ENCODE measurements at places on chromosomes 4 and X.

DNA sequence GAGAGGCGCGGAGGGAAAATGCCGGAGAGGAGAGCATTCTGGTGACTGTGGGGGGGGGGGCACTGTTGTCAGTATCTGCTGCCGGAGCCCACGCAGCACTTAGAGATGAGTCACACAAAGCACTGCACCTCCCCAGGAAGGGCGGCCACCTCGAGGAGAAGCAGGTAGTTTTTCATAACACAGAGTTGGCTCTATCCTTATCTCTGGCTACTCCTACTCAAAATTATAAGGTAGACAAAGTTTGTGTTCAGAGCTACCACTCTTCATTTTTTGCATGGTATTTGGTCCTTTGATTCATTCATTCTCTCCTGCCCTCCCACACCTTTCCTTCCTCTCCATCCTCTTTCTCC, 76.2 kb upstream of the SCOC start:
- DNase-seq, result peak; percentile 60

GRCh38 chrX:42664680-42665079, 113.3 kb downstream of the PPP1R2C start:
- no peak for DNase-seq

DNA sequence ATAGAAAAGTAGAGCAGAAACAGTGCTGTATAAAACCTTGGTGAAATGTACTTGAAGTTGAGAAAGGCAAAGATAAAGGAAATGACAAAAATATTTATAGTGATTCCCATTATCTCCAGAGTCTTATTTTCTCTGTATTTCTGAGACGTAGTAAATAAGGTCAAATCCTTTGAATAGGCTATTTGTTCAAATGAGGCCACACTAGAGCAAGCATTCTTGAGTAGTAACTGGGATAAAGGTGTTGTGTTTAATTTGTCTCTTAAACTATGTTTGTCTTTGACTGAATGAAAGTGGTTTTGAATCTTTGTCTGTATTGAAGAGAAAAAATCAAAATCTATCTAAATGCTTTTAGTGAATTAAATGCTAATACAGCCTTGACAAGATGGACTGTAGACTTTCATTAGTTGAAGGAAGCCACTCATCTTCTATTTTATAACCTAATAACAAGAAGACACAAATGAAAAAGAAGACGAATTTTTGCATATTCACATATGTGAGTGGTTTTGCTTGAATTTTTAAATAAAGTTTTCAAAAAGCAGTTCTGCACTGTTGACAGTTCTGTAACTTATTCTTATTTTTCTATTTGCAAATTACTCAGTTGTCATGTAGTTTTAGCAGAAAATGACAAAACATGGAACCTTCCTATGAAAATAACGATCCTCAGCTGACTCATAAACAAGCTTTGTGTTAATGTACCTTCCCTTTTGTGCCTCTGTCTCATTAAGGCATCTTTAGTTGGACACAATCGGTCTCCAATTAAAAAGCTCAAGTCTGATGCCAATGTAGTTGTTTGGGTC, 94.8 kb upstream of the PCDH18 start:
- DNase-seq, result no peak

DNA sequence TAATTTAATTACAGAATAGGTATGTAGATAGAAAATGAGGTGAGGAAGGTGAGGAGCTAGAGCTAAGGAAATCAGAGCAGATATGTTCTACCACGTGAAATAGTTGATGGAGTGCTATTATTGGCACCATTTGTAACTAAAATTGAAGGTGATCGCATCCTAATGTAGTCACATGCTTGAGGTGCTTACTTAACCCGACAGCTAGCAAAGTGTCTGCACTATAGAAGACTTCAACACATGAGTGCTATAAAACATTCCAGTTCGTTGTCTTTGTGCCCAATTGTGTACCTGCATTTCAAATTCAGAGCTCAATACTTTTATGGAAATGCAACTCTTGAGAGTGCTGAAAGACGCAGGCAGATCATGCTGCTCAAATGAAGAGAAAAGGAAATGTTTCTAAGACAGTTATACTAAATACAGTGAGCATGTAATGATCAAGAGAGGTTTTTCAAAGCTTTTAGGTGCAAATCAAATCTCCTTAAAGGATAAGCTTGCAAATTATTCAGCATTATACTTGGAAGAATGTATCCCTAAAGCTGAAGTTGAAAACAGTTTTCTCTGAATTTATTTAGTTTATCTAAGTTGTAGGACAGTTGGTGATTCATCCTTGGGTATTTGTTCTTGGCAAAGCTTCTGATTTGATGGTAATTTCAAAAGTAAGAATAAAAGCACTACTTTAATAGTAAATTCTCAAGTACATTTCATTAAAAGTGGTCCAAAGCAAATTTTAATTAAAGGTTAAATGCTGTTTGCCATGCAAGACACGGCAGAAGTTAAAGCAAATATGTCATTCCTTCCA, 223.9 kb upstream of the EPHA5 start:
- no peak for DNase-seq

DNA sequence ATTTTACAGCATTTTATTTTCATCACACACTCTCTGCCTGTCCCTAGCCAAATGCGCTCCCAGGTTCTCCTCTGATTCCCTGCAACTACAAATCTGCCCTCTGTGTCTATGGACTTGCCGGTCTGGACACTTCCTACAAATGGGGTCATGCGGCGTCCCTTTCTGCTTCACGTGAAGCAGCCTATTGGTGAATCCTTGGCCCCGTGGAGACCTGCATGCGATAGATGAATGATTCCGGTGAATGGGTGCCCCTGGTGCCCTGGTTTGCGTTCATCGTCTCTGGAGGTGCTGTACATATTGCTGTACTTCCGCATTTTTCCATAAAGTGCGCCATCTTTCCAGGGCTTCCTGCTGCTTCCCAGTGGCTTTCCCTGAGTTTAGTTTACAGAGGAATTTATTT, 27.5 kb upstream of the CLCN4 start:
- no peak for DNase-seq

DNA sequence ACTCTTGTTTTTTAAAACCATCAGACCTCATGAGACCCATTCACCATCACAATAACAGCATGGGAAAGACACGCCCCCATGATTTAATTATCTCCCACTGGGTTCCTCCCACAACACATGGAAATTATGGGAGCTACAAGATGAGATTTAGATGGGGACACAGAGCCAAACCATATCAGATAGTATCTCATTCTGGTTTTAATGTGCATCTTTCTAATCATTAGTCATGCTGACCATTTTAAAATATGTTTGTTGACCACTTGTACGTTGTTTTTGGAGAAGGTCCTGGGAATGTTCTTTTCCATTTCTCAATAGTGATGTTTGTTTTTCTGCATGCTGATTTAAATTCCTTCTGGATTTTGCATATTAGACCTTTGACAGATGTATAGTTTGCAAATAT, 119.0 kb downstream of the RTL3 start:
- DNase-seq, result no peak

DNA sequence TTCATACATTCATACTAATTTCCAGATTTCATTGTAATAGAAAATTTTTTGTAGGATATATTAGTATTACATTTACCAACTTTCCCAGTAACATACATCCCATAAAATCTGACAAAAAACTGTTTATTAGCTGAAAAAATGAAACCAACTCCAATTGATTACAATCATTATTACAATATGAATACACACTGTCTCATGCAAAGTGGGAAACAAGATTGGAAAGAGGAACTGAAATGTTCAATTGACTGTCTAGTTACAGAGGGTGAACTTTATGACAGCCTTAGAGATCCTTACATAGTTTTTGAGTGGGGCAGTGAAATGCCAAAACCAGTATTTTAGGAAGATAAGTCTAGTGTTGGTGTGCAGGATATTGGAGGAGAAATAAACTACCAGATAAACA, 2.3 kb upstream of the AMBN start:
- DNase-seq, result no peak

DNA sequence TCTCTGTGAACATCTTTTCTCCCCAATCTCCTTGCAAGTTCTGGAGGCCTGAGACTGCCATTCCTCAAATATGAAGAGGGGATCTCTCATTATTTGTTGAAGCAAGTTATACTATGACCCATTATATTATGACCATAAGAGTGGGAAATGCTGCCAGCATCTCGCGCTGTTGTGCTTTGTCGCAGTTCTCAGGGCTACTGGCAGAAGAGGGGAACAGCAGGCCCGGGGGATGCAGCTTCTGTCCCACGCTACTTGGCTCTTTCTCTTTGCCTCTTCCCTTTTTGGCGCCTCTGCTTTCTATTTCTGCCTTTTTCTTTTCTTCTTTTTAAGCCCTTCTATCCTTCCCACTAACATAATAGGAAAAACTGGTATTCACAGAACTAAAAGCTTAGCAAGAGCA, 64.2 kb downstream of the GEMIN8 start:
- no peak for DNase-seq

DNA sequence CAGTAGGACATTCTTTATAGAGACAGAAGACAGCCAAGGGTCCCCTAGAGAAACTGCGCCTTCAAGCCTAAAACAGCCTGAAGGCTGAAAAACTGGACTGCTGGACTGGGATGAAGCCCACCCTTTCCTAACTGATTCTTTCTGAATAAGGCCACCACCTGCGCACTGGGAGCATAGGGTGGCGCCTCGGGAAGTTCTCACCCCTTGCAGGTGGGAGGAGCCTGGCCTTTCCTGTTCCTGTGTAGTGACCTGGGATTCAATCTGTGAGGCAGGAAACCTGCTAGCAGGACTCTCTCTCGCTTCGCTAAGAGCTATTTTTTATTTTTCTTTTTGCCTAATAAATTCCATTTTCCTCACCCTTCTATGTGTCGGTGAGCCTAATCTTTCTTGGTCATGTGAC, 61.8 kb upstream of the KLHL13 start:
- DNase-seq, result no peak

- peak; percentile 51 for DNase-seq
These were observed 11.7 kb downstream of the OTUD5 start for GRCh38 chrX:48945517-48946348.

- DNase-seq, result no peak
These were observed 5.8 kb upstream of the CCNG2 start for GRCh38 chr4:77151241-77151640.

- no peak for DNase-seq
These were observed 6.6 kb downstream of the FBXL5 start for GRCh38 chr4:15648600-15648999.

- DNase-seq, result no peak
These were observed 184.1 kb downstream of the MID1IP1 start for GRCh38 chrX:38985375-38985774.

GRCh38 chr4:15521442-15522039, 51.9 kb downstream of the CC2D2A start:
- no peak for DNase-seq

DNA sequence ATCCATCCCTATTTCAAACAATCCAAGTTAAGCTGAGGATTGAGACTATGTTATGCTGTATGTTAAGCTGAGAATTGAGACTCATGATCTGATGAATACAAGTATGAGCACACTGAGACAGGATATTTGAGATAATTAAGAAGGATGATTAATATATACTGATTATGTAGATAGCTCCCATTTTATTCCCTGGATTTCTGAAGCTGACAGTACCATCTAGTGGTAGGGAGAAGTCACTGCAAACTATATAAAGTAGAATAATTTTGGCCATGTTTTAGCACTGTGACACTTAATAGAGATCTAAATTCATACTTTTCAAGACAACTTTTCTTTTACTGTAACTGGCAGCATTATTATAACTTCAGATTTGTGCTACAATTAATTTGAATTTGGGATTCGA, 63.8 kb upstream of the HPRT1 start:
- peak; percentile 29 for DNase-seq

DNA sequence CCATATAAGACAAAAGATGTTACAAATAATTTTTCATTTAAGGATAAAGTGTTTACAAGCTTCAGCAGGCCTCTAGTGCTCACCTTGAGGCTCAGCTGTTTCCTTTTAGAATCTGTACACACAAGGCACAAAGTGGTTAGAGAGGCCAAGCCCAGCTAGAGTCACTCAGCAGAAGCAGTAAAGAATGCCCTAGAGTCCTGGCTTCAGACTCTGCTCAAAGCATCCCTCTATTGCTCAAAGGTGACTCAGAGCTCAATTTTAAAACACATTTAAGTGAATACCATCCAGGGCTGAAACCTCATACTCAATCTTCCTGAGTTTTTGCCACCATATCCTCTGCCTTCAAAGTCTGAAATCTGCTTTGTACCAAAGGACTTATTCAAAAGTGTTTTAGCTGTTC, 22.6 kb upstream of the PHF8 start:
- peak; percentile 13 for DNase-seq

DNA sequence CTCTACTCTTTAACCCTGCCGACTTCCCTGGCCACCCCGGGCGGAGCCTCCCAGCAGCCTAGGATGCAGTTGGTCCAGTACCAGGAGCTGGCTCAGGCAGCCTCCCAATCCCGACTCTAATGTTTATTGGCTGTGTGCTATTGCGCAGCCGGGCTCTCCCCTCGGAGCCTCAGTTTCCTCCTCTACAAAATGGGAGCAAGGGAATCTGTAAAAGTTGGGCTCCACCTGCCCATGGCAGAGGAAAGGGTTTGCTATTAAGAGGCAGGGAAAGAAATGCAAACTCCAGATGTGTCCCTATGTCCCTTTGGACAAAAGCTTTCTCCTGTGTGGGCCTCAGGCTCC, 140.8 kb upstream of the PJA1 start:
- no peak for DNase-seq

DNA sequence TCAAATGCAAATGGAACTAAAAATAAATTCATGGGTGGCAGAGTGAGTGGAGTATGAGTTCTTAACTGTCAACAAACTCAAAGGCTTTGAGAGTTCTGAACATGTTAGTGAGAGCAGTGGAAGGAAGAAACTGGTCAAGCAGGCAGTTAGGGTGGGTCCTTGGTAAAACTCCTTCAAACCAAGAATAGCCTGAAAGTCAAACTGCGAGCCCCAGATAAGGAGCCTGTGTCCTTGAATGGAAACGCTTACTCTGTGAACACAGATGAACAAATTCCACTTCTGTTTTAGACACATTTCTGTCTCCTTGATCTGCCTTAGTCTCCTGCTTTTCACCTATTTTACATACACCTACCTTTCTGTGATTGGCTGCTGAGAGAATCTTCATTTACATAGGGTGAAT, 129.4 kb upstream of the PCDH18 start:
- no peak for DNase-seq

- no peak for DNase-seq
These were observed 53.9 kb downstream of the CPZ start for GRCh38 chr4:8646296-8647093.

All from kidney tubule cell (primary cell).